Stimulated activated CD4-positive, alpha-beta T cell treated with anti-CD3 and anti-CD28 coated beads, Interleukin-1b, Interleukin-23, amount 100 ng/mL, for 1 hour (primary cell): ENCODE measurements at places on chromosomes 4 and X.

- no peak for DNase-seq
Measured at GRCh38 chr4:42018451-42018850, 28.1 kb downstream of the SLC30A9 start.

- DNase-seq, result no peak
Measured at GRCh38 chr4:80731436-80731835, 299.1 kb upstream of the BMP3 start.

DNA sequence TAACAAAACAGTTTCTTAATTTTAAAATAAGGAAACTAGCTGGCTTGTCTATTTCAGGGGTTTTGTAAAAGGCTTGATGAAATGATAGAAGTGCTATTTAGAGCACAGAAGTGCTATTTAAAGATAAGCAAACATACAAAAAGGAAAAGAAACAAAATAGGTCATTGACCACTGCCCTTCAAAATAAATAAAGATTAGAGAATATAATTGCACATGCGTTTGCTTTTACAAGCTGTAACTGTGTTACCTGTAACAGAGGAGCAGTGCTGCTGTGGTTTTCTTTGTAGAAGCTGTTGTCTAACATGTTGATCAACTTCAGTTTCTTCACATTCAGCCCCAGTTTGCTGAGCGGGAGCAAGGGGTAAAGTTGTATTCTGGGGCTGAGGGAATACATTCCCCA, 63.5 kb downstream of the WNK3 start:
- no peak for DNase-seq

- DNase-seq, result no peak
Measured at GRCh38 chrX:153968754-153969124, 2.9 kb downstream of the HCFC1 start.

DNA sequence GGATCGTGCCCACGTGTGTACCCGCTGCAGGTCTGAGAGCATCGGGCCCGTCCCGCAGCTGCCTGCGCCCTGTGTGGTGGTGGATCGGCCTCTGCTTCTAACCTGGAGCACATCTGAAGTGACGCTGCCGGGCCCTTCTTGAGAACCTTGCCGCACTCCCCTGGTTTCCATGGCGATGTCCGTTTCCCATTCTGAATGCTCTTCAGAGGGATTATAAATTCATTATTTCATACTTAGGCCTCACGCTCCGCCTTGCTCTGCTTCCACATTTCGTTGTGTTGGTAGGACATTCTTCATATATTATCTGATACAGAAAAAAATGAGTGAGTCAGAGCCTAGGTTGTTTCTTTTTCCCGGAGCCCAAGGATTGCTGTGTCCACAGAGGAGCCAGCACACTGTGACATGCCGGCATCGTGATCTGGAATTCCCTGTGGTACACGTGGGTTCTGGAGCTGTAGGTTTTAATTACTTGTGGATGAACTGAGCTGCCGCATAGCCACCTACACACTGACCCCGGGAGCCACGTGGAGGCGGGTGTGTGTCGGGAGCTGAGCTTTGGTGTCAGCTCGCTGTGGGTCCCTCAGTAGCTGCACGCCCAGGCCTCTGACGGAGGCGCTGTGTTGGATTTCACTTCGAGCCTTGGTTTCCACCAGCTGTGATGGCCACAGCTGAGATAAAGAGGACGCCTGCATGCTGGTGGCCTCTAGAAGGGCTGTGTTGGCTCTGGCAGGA, 63.4 kb downstream of the PSAPL1 start:
- DNase-seq, result no peak

GRCh38 chr4:41057467-41057866, 156.9 kb downstream of the APBB2 start:
- no peak for DNase-seq

DNA sequence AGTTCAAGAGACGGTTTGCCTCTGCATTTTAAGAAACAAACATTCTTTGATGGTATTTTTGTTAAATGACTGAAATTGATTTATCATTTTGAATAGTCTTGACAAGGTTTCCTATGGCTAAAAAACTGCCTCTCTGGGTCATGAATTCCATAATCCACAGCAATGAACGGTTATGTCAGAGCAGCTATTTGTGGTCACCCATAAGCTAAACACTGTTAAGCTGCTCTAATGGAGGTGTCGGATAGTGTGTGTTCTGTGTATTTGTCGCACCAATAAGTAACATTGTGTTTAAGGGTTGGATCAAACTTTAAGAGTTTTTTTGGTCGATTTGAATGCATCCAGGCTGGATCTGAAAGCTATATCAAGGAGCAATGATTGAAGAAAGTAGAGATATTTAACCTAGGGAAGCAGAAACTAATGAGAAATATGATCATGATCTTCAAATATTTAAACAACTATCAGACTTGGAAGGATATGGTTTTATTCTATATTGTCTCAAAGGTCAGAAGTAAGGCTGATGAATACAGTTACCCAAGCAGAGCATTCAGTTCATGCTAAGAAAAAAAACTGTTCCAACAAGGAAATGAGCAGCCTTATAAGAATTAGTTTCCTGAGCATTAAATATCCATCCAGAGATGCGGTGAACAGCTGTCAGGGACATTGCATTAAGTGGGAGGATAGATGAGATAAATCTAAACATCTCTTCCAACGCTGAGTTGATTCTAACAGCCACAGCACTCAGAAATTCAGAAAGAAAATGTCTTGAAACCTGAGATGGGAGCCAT, 232.3 kb upstream of the RPS6KA3 start:
- no peak for DNase-seq

DNA sequence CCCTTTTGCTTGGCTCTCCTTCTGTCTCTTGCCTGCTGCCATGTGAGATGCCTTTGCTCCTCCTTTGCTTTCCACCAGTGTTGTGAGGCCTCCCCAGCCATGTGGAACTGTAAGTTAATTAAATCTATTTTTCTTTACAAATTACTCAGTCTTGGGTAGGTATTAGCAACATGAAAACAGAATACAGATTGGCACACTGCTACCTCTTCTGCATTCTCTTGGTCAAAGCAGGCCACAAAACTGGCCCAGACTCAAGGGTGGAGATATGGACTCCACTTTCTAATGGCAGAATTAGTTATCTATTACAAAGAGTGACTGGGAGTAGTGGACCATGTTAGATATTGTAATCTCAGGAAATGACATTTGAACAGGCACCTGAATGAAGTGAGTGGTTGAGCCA, 21.5 kb upstream of the CCDC149 start:
- no peak for DNase-seq

- no peak for DNase-seq
Measured at GRCh38 chr4:83556006-83556707, 20.2 kb downstream of the GPAT3 start.

- no peak for DNase-seq
Measured at GRCh38 chrX:79138658-79139241, 5.7 kb upstream of the GPR174 start.

- DNase-seq, result no peak
Measured at GRCh38 chr4:99336553-99336952, 15.4 kb upstream of the ADH1B start.

DNA sequence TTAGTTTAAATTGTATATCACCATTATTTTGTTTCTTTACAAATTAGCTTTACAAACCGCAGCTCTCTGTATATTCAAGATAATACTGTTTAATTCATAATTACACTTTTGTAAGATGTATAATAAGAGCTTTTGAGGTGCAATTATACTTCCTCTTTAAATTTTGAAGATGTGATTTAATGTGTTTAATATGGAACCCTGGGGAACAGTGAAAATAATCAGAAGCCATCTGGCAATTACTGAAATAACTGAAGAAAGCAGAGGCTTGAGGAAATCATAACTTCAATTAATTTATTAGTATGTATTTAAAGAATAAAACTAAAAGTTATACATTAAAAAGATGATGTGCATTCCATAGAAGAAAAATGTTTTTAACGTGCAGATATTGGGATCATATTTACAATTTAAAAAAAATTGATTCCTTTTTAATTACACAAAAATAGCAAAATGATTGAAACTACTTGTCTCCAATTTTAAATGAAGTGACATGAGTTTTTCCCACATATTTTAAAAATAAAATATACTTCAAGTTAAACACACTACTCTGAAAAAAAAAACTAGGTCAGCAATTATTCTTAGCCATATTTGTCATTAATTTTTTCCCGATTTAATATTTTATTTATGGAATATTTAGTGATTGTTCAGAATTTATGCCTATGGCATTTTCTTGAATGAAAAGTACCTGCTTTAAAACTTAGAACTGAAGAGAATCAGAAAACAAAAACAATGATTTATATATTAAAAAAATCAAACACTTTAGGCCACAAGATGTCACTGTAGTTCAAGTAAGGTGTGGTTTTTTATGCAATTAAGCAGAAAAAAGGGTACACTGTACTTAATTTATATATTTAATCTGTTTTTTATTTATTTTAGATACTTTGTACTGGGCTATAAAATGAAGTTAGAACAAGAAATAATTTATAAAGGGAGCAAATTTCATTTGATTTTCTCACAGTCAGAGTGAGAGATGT, 942.7 kb upstream of the NDST4 start:
- DNase-seq, result no peak

GRCh38 chr4:151530783-151531182, 121.8 kb downstream of the FHIP1A start:
- DNase-seq, result no peak
